ENCODE measurements at places on chromosomes 5 and 9. TPM values are rescaled to one million over a fixed set of nuclear protein-coding genes. Genes with fewer than 3 reads are reported as not detected.

Gene QSOX2
- total RNA-seq: 19.6 TPM

Gene SPAAR
- total RNA-seq: not detected

Gene GALNT12
- 28.8 TPM for total RNA-seq

Gene BHMT2
- not detected for total RNA-seq

Gene SPATA31E1
- total RNA-seq: not detected

Gene STPG3
- total RNA-seq: not detected
